ENCODE measurements at places on chromosomes 16 and 17.

- DNase-seq, result no peak
These were observed 98.3 kb downstream of the PRKCA start for GRCh38 chr17:66400698-66401097.

DNA sequence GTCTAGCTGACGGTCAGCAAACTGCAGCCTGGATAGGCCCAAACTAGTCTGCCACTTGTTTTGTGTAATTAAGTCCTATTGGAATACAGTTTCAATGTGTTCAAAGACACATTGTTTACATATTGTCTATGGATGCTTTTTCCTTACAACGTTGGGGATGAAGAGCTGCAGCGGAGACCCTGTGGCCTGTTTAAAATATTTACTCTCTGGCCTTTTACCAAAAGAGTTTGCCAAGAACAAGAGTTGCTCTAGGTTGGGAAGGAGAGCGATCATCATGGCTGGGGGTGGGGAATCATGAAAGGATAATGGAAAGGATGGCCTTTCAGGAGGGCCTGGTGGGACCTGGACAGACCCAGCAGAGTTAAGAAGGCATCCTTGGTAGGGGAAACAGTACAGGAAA, 274.9 kb upstream of the ZFHX3 start:
- DNase-seq, result no peak

DNA sequence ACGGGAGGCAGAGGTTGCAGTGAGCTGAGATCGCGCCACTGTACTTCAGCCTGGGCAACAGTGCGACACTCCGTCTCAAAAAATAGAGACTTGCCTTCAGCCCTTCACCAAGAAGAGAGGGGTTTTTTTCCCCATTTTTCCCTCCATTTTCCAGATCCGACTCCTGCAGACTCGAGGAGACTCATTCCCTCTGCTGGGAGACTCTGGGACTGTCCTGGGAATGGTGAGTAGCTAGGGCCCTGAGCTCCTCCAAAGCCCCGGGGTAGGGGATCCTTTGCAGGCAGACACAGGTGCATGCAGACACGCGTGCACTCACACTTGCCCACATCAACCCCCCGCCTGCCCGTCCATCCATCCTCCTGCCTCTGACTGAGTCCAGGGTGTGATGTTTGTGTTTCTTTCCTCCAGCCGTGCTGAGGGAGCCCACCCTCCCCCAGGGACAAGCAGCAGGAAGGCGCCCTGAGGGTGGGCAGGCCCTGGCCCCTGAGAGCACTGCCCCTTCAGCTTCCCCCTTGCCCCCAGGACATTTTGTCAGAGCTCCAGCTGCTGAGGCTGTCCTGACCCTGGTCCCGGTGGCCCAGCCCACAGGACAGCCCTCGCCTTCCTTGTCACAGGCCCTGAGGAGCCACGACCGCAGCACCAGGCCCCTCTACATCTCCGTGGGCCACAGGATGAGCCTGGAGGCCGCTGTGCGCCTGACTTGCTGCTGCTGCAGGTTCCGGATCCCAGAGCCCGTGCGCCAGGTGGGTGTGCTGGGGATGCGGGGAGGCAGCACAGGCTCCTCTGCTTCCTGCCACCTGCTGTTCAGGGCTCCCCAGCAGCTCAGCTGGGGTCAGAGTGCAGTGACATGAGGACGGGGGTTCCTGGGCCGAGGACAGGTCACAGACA, 10.2 kb downstream of the ENDOV start:
- DNase-seq, result no peak

DNA sequence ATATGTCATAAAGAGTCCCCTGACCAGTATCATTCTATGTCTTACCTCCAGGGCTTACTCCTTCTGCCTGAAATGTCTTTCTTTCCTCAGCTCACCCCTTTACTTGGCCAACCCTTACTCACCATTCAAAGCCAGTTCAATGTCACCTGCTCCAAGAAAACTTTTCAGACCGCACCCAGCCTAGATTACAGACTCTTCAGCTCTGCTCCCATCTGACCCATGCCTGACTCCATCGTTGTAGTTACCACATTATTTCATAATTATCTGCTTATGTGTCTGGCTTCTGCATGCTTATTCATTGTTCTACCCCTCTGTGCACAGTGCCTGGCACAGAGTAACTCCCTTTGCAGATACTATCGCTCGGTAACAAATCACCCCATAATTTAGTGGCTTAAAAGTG, 62.5 kb upstream of the TOB1 start:
- DNase-seq, result no peak

DNA sequence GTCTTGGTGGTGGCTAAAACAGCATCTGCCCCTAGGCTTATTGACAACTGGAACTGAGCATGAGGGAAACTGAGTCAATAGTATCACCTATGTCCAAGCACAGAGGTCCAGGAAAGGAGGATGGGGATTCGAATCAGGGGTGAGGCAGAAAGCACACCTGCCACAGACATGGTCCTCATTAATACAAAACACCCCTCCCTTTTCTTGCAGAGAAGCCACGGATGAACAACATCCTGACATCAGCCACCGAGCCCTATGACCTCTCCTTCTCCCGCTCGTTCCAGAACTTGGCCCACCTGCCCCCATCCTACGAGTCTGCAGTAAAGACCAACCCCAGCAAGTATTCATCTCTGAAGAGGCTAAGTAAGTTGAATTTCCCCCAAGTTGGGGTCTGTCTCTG, 42.7 kb upstream of the DNAH9 start:
- DNase-seq, result no peak

GRCh38 chr16:13805951-13806350, 114.0 kb upstream of the ERCC4 start:
- no peak for DNase-seq

GRCh38 chr17:67594115-67594880, 123.4 kb upstream of the NOL11 start:
- DNase-seq, result no peak

GRCh38 chr17:17479209-17479608, 2.4 kb downstream of the MED9 start:
- DNase-seq, result no peak

DNA sequence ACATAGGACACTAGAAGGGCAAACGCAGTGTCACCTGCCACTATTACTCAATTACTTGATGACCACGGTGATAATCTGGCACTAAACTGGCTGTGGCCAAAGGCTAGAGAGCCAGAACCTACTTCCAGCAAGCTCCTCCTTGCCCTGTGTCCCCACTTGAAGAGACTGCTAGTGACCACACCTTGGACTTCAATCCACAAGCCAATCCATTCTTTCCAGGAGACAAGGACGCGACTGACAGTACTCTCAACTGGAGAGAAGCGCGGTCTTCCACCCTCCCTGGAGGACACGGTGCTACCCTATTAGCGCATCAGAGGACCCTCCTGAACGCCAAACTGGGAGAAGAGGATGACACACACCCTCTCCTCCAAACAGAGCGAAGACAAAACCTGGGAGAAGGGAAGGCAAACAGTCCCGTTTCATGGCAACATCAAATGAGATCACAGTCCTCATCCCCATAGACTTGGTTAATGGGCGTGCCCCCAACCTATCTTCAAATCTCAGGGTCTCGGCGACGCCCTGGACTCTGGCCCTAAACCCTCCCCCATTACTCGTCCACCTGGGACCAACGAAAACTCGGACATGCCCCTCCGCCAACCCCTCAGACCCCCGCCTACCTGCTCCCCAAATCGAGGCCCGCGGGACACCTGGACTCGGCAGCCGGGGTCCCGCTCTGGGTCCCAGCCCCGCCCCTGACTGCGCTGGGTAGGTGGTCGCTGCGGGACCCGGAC, 508 bp downstream of the FLCN start:
- DNase-seq, result no peak
